ENCODE measurements at places on chromosomes 7 and 10. TPM values are rescaled to one million over a fixed set of nuclear protein-coding genes. Genes with fewer than 3 reads are reported as not detected.

DNA sequence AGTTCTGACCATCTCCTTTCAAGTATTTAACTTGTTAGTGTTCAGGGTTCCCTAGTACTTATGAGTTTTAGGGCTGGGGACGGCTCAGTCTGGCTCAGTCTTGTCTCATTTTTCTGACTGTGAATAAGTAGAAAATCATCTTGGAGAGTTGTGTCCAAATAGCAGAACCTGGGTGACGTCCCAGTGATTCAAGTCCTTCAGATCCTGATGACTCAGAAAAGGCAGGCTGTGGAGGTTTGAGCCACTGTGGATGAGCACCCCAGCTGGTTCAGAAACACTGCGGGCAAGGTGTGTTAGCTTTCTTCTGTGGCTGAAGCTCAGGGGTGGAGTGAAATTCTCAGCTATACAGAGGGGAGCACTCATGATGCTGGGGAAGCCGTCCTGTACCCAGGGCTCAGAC, 154.4 kb upstream of the NPY start:
- DNase-seq, result peak; percentile 77

TMEM60 gene
- total RNA-seq, result 13.2 TPM

GRCh38 chr7:98212532-98213041, 1.3 kb downstream of the BHLHA15 start:
- DNase-seq, result no peak

MSS51 gene
- 0.13 TPM for total RNA-seq

- no peak for DNase-seq
Measured at GRCh38 chr10:30819341-30820181, 190.0 kb upstream of the LYZL2 start.

NEUROD6 gene
- total RNA-seq, result not detected

FAM20C gene
- 24.0 TPM for total RNA-seq

GRCh38 chr7:115679976-115680375, 350.6 kb downstream of the TFEC start:
- peak; percentile 28 for DNase-seq

GRCh38 chr7:128725531-128725930, 13.6 kb upstream of the CALU start:
- no peak for DNase-seq

LRRC27 gene
- 2.4 TPM for total RNA-seq

DNA sequence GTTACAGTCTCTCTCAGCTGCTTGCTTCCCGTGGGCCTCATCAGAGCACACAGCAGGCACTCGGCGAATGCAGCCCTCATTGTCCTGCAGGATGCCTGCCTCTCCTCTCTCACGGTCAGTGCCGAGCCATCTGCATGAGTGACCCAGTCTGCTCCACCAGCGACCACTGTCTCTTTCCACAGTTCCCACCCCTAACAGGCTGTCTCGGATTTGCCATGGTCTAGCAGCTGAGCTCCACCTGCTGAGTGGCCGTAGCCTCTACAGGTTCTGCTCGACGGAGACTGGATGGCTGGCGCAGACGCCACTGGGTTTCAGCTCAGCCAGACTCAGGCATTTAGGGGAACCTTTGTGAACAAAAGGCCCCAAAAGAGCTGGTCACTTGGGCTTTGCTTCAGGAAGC, 209.4 kb upstream of the FOXK1 start:
- no peak for DNase-seq

SLF2 gene
- total RNA-seq, result 17.4 TPM

DNA sequence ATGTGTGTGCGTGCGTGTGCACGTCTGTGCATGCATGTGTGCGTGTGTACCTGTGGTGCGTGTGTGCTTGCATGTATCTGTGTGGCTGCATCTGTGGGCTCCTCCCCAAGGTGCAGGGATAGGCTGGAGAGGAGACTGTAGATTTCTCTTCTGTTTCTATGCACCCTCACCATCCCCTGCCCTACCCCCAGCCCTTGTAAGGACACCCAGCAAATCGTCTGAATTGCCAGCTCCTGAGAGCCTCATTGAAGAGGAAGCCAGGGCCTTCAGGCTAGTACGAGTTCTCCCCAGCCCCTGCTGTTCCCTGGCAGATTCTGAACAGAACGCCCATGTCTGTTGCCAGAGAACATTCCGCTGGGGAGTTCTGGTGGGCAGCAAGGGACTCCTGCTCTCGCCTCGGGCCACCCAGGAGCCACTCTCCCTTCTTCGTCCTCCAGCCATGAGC, 17.0 kb upstream of the TRIM8 start:
- no peak for DNase-seq

CALML5 gene
- not detected for total RNA-seq

GRCh38 chr10:57628592-57629284, 639.0 kb downstream of the IPMK start:
- DNase-seq, result no peak

GRCh38 chr10:86642021-86642420, 12.3 kb upstream of the OPN4 start:
- DNase-seq, result no peak

DUS4L gene
- total RNA-seq, result 12.2 TPM

IQCE gene
- total RNA-seq, result 4.7 TPM

- DNase-seq, result no peak
Measured at GRCh38 chr7:22572937-22573336, 72.9 kb upstream of the STEAP1B start.

FOXP2 gene
- 0.37 TPM for total RNA-seq

- no peak for DNase-seq
Measured at GRCh38 chr10:16440396-16441133, 3.8 kb downstream of the PTER start.
